ENCODE measurements at places on chromosomes 6 and 20.

- peak; percentile 64 for DNase-seq
Measured at GRCh38 chr20:58877976-58878360, 25.5 kb downstream of the GNAS start.

GRCh38 chr20:36167902-36168503, 13.5 kb downstream of the EPB41L1 start:
- no peak for DNase-seq

- DNase-seq, result no peak
Measured at GRCh38 chr6:10140824-10141223, 274.1 kb downstream of the TFAP2A start.

GRCh38 chr6:26043384-26044139, 43.7 kb upstream of the HFE start:
- peak; percentile 96 for DNase-seq

DNA sequence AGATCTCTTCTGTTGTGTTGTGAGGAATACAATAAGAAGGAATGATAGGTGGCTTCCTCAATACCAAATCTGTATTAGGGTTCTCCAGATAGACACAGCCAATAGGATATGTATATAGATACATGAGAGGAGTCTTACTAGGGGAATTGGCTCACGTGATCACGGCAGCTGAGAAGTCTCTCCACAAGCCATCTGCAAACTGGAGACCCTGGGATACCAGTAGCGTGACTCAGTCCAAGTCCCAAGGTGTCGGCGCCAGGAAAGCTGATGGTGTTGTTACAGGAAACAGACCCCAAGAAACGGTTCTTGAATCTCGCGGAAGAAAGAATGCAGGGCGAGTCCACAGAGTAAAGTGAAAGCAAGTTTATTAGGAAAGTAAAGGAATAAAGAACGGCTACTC, 61.4 kb downstream of the SYTL3 start:
- DNase-seq, result no peak

DNA sequence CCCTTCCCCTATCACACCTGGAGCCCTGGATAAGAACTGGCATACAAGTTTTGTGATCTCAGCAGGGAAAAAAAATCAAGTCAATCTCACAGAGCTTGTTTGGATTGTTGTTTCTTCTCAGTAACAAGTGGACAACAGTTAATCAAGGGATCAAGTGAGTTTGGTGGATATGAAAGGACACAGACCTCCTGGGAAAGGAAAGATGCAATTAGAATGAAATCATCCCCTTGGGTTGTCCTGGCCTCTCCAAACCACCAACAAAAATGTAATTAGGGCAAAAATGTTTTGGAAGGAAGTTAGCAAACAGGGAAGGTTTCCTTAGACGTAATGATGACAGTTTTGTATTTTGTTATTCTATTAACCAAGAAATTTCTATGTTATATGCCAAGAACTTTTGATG, 99.1 kb upstream of the PRDM1 start:
- DNase-seq, result no peak

- DNase-seq, result peak; percentile 22
Measured at GRCh38 chr6:165872311-165872710, 209.3 kb upstream of the PDE10A start.

GRCh38 chr6:108737594-108738546, 110.4 kb upstream of the ARMC2 start:
- DNase-seq, result no peak

- no peak for DNase-seq
Measured at GRCh38 chr6:72624557-72625160, 2.8 kb downstream of the KCNQ5 start.

DNA sequence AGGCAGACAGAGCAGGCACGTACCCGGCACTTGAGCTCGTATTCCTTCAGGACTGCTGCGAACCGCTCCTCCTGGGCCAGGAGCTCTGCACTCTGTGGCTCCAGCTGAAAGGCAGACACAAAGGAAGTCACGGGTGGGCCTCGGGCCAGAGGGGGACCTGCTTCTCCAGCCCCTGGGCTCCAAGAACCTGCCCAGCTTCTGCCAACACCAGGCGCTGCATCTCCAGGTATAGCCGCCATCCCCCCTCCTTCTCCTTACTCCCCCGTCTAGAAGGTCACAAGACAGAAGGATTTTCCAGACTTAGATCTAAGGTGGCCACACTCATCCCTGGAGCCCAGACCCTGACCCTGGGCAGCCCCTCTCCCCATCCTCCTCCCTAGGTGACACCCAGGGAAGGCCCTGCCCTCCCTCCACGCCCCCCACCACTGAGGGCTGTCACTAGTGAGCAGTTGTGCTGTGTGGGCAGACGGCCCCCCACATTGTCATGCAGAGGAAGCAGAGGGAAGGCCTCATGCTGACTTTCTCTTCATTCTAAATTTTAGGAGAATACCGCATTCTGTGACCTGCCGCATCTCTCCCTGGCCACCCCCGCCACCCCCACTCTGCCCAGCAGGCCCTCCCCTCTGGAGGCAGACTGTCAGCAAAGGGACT, 81.9 kb downstream of the GINS1 start:
- no peak for DNase-seq

DNA sequence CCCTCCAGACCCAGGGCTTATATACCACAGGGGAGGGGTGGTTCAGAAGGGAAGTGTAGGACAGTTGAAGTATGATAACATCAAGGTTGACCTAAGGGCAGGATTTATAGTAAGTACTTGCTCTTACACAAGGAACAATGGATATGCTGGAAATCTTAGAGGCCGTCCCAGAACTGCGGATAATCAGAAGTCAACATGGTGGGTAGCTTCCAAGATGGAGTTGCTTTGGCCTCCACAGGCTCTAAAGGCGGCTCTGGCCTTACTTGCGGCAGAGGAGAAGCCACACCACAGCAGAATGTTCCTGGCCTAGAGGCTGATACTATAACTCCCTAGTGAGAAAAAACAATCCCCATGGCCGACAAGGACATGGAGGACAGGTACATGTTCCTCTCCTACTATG, 344.7 kb downstream of the CDC5L start:
- DNase-seq, result peak; percentile 67

DNA sequence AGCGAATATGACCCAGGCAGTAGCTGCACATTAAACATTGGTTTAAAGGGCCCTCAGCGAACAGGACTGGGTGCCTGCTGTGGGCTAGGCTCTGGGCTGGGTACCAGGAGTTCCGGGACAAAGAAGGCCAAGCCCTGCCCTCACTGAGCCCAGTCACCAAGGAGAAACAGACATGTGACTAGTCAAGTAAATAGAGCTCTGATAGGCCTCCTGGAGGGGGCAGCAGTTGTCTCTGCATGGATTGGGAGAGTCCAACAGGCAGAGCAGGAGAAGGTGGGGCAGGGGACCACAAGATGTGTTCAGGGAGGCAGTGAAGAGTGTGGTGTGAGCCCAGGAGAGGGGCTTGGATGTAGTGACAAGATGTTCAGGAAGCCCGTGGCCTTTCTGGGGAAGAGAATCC, 3.1 kb downstream of the HM13 start:
- DNase-seq, result no peak

GRCh38 chr6:111784433-111784832, 88.8 kb downstream of the FYN start:
- DNase-seq, result no peak

GRCh38 chr6:127967708-127968107, 66.8 kb upstream of the THEMIS start:
- DNase-seq, result no peak

- DNase-seq, result no peak
Measured at GRCh38 chr6:39923394-39923793, 10.9 kb downstream of the MOCS1 start.

- no peak for DNase-seq
Measured at GRCh38 chr6:8743170-8743745, 307.9 kb upstream of the SLC35B3 start.

GRCh38 chr6:131065112-131065823, 2.2 kb upstream of the EPB41L2 start:
- no peak for DNase-seq

- DNase-seq, result no peak
Measured at GRCh38 chr6:128605961-128606360, 85.6 kb upstream of the PTPRK start.

DNA sequence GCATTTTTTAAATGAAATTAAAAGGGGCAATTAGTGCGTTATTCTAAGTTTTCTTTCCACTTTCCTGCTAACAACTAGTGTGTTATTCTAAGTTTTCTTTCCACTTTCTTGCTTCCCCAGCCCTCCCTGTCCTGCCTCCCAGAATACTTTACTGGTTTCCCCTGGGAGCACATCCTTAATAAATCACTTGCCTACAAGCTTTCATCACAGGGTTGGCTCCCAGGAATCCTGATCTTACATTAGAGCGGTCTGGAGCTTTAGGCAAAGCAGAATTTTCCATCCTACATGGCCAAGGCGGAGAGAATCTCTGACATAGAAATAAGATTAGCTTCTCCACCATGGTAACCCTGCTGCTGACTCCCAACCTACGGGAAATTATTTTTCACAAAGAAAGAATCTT, 150.4 kb downstream of the BFSP1 start:
- no peak for DNase-seq

- DNase-seq, result no peak
Measured at GRCh38 chr6:154370545-154370944, 13.9 kb upstream of the IPCEF1 start.

GRCh38 chr6:12327391-12327790, 37.2 kb downstream of the EDN1 start:
- DNase-seq, result peak; percentile 0

- DNase-seq, result no peak
Measured at GRCh38 chr6:109606359-109606758, 84.6 kb downstream of the AK9 start.

DNA sequence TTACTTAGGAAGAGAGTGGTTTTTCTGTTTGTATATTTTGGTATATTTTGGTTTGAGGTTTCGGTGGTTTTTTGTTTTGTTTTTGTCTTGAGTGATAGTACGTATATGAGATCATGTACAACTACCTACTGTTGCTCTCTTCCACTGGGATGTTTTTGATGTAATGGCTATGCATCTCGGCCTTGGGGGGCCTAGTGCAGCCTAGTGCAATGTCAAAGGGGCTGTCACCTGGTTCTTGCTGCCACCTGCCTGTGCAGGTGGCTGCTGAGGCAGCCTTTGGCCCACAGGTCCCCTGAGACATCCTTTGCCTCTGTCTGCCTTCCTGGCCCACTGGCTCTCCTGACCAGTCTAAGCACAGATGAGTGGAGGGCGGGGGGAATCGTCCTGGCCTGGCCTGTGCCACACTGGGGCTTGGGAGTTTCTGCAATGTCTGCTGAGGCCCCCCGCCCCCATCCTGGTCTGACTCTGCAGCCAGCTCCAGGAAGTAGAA, 546.6 kb downstream of the CD83 start:
- DNase-seq, result no peak

GRCh38 chr20:57676589-57677583, 32.9 kb downstream of the PMEPA1 start:
- DNase-seq, result no peak

DNA sequence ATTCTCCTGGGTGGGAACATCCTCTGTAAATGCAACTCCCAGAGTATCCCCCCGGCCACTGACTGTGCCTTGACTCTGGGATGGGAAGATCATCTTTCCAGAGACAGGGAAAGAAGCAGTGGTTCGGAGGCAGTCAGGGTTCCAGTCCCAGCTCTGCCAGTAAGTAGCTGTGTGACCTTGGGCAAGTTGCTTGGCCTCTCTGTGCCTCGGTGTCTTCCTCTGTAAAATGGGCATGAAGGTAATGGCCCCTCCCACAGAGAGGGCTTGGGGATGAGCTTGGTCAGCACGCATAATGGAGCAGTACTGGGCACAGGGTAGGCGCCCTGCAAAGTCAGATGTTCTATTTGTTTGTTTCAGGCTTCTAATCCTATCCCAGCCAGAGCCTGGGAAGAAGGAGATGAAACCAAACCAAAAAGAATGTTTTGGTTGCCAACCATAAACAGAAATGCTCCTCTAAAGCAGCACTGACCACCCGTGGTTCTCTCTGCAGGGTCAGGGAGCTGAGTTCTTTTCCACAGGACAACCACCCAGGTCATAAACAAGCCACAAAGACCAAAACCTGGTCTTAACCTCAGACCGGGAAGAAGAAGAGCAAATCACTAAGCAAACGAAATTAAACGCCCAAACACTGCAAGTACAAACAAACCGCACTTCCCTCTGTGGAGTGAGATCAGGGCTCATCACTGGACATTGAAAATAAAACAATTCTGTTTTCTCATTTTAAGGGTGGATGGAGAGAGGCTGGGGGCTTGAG, 381.0 kb upstream of the SULF2 start:
- no peak for DNase-seq

DNA sequence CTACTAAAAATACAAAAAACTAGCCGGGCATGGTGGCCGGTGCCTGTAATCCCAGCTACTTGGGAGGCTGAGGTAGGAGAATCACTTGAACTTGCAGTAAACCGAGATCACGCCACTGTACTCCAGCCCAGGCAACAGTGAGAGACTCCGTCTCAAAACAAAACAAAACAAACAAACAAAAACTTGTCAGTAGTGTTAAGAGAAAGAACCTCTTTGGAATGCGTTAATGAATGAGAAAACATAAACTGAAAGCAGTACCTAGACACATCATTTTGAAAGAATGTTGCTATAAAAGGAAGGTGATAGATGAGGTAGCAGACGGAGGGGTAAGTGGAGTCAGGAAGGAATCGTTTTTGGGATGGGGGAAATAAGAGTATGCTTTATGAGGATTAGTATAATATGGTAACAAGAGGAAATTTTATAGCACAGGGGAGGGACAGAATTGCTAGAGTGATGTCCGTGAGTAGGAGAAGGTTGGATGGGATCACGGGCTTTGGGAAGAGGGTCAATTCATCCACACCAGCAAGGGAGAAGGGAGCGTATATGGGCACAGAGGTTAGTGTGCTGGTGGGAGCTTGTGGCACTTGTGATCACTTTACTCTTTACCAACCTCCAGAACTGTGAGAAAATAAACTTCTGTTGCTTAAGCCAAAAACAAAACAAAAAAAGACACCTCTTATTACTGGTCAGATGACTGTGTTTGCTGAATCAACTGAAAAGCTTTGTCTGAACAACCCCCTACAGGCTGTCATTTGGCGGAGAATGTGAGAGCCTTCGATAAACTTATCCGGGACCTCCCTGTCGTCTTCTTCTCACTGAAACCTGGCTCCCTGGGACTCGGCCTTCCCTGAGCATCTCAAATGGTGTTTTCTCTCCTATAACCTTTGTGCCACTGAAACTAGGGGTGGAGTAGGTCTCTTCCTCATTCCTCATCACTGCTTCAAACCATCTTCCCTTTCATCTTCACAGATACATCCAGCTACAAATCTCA, 48.9 kb upstream of the TFAP2A start:
- no peak for DNase-seq

Data from vagina (tissue), 2 donors.